ENCODE measurements at places on chromosomes 2 and 18.

- DNase-seq = no peak
These were observed 115.6 kb downstream of the STPG4 start for GRCh38 chr2:47039489-47039870.

GRCh38 chr2:41903474-41904135 lies 144.2 kb upstream of the PKDCC start:
- DNase-seq = no peak

- no peak for DNase-seq
These were observed 368.1 kb upstream of the HNRNPA3 start for GRCh38 chr2:176844461-176844860.

GRCh38 chr2:186771850-186772463 lies 77.0 kb downstream of the ZSWIM2 start:
- no peak for DNase-seq

GRCh38 chr2:48852938-48853337 lies 97.4 kb upstream of the LHCGR start:
- DNase-seq = no peak

- no peak for DNase-seq
These were observed 194.9 kb upstream of the CHAC2 start for GRCh38 chr2:53572696-53573095.

DNA sequence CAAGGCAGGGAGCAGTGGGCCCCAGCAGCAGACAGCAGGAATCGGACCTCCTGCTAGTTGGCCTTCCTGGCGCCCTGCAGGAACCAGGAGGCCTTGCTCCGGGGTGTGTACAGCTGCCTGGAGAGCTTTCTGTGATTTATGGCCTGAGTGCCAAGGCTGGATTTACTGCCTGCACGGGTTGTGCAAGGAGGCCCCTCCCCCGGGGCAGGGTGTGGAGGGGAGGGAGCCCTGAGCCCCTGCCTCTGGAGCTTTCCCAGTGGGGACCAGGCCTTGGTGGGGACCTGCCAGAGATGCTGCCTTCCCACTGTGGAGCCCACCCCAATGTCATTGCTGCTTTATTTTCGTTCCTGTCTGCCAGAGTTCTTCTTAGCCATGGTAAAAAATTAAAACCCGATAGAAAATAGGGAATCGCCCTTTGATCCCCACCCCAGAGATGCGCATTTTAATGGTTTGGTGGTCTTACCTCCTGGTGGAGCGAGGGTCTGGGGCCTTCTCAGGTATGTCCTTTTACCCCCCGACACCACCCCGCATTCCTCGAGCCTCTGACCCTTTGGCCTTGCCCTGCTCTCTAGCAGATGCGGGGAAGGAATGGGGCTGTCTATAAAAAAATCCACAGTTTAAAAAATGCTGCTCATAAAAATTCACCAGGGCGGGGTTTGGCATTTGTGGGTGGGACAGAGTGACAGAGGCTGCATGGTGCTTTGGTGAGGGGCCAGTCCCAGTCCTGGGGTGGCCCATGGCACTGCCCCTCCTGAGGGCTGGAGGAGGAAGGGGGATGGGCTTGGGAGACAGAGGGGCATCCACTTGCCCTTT lies 6.9 kb upstream of the RALB start:
- no peak for DNase-seq

GRCh38 chr2:47772343-47772742 lies 10.6 kb upstream of the MSH6 start:
- no peak for DNase-seq

- DNase-seq = no peak
These were observed 60.0 kb downstream of the PIKFYVE start for GRCh38 chr2:208326016-208326415.

DNA sequence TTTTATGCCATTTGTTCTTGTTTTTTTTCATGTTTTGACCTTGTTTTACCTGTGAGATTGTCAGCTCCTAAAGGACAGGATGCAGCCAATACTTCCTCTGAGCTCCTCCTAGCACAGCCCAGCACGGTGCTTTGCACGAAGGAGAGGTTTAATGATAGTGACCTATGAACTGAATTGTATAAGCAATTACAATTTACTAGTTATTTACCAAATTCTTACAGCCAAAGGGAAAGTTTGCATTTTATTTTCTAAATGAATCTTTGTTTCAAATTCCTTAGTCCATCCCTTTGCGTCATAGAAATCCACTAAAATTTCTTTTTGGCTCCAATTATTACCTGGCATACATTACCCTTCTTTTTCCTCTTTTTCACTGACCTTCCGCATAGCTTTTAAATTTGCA lies 326.1 kb downstream of the TDRD15 start:
- DNase-seq = no peak

Measured in posterior cingulate gyrus (tissue), 11 donors.